EL (cell line): ENCODE measurements at places on chromosomes 7 and 10.

GRCh38 chr10:96292971-96293920 is 11.0 kb upstream of the DNTT start:
- DNase-seq: peak; percentile 25

- no peak for DNase-seq
These were observed 30.6 kb downstream of the CYP2W1 start for GRCh38 chr7:1013581-1013980.

DNA sequence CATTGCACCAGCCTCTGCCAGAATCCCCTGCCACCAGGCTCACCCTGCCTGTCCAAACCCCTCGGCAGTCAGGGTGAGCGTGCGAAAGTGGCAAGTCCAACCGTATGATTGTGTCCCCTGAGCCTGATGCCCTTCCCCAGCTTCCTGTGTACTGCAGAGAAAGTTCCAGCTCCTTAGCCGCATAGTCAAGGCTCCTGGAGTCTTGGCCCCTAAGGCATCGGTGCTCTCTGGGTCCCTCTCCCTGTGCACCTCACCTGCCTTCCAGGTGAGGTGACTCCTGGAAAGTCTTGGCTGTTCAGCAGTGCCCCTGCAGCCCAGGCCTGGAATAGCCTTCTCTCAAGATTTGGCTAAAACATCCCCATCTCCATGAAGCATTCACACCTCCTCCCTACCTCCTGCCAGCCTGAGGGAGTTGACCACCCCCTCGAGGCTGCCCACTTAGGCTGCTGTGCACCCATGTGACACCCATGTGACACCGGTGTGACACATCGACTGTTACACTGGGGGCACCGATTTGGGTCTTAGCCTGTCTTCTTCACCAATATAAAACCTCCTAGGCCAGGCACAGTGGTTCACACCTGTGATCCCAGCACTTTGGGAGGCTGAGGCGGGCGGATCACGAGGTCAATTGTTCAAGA is 56.1 kb upstream of the ELN start:
- DNase-seq: no peak

GRCh38 chr7:52980129-52980528 is 55.3 kb upstream of the POM121L12 start:
- DNase-seq: no peak

DNA sequence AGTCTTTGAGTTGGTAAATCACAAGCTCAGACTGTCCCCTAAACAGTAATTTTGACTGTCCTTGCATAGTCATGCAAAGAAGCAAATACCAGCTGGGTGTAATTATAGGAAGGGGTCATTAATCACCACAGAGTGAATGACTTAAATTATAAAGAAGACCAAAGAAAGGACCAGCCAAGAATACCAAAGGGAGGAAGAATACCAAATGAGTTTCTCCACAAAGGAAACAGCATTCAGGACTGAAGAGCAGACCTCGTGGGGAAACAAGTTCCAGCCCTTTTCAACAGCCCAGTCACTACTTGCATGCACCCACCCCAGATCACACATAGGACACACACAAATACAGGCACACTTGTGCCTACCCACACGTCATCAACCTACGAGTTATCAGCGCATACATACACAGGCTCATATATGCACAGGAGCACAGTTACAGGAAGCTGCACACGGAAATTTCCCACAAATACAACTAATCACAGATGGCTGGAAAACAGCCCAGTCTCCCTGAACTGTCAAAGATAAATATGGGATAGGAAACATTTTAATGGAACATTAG is 77.6 kb downstream of the DENND2A start:
- no peak for DNase-seq

DNA sequence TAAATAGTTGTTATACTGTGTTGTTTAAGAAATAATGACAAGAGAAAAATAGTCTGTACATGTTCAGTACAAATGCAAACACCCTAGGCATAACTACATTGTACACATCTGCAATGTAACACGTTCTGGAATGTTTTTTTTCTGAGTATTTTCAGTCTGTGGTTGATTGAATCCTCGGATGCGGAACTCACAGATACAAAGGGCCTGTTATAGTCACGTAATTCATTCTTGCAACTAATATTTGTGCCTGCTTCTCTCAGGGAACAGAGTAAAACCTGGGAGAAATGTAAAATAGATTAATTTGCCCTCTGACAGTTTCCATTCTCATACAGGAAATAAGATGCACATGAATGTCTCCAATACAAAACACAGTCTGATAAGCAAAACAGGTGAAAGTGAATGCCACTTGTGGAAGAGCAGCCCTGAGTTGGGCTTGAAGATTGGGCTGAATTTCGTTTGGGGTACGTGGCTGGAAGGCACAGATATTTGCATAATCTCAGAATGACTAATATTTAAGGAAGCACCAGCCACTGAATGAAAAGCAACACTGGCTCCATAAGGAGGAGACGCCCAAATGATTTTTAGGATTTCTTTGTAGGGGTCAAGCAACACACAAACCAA is 19.1 kb downstream of the DENND2A start:
- peak; percentile 74 for DNase-seq

DNA sequence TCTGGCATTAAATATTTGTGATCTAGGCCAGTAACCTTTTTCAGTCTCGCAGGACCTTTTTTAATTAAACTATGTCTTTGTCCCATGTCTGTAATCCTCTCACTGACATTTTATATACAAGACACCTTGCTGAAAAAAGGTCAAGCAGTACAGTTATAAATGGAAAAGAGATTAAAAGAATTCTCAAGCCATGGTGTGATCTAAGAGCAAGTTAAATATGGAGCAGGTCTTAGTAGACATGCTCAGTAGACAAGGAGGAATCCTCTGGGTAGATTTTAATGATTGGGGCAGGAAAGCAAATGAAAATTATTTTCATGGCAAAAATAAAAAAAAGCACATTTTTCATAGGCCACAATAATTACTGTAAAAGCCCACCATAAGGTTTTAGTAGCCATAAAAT is 203.5 kb downstream of the PPP1R3A start:
- no peak for DNase-seq

DNA sequence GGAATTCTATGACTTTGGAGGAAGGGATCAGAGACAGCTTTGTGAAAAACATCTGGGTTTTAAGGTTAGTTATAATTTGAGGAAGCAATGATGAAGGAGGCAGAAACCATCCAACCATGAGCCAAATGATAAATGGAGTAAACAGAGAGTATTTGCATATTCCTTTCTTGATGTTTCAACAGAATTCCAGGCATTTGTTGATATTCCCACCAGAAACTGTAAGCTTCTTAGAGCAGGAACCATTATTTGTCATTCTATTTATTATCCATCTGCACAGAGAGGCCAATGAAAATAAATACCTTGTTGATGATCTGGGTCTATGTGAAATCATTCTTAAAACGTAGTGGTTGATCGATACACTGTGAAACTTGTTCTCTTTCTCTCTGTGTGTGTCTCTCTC is 715.3 kb downstream of the INHBA start:
- DNase-seq: no peak

DNA sequence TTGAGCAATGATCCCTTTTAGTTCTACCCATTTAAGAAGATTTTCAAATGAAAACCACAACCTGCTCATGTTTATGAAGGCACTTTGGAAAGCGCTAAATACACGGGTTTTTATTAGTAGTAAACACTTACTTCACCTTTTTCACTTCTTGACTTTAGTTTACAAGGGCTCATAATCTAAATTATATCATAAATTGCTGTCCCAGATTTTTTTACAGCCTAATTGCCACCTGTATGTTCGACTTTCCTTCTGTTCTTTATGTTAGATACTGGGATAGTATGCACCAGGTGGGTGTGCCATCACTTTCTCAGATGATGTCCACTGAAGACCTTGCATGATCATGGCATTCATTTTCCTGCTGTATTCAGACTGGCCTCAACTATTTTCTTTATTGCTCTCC is 22.5 kb downstream of the CFTR start:
- no peak for DNase-seq

GRCh38 chr10:46556515-46557318 is at the start of gene GPRIN2:
Gene GPRIN2 (minus strand): TSS chr10:46556658. CDS start chr10:46550736, 5,922 bp downstream.
- no peak for DNase-seq

DNA sequence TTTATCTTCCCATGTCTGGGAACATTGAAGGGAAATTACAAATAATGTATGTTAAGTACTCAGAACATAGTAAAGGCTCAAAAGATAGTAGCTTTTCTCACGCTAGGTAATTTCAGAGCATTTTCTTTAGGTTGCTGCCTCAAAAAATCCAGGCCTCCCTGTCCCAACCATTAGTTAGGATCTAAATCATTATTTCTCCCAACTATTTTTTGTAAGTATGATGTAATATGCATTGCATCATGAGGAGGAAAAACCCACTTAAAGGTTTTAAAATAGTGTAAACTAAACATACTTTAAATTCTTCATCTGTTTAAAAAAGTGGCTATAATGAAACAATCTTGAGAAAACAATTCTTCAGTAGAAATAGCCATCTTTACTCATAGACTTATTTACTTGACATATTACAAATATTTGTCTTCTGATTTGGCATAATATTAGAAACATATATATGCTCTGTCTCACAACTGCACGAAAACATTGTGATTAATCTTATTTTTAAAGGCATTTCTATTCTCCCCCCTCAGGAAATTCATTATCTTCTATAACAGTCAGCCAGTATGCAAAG is 329.3 kb downstream of the ELMO1 start:
- DNase-seq: no peak
